ENCODE measurements at places on chromosomes 6 and 20.
A peak's percentile ranks its signal among the peaks of the same experiment; 100 is the strongest.

GRCh38 chr6:3625149-3625979 is 126.1 kb downstream of the PXDC1 start:
- DNase-seq: no peak

DNA sequence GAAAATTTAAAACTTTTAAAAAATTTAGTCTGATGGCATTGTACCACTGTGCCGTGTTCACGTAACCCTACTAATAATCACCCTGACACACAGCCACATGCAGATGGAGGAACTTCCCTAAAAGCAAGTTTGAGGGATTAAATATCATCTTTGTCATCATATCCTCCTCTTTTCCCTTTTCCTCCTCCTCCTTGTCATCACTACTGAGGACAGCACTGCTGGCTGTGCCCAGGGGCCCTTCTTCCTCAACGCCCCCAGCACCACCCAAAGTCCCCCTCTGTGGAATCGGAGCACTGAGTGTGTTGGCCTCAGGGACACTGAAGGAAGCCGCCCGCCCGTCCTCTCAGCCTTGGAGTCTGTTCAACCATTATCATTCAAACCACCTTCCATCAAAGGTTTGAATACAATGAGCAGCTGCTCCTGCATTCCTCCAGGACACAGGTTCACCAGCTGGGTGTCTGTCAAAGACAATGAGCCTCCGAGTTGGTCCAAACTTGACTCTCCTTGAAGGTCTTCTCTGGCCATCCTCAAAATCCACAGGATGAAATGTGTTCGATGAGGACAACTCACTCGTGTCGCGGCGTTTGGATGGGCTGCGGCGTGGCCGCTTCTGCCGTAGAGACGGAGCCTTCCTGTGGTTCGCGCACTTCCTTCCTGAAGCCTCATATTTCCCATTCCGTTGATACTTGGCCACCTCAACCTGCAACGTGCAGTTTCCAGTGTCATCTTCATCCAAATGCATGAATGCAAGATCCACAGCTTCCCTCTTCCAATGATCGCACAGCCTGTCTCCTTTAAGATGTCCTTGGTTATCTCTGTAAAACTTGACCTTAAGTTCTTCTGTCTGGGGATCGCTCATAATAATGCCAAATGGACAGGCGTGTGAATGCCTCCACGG is 23.3 kb downstream of the NQO2 start:
- peak; percentile 24 for DNase-seq

DNA sequence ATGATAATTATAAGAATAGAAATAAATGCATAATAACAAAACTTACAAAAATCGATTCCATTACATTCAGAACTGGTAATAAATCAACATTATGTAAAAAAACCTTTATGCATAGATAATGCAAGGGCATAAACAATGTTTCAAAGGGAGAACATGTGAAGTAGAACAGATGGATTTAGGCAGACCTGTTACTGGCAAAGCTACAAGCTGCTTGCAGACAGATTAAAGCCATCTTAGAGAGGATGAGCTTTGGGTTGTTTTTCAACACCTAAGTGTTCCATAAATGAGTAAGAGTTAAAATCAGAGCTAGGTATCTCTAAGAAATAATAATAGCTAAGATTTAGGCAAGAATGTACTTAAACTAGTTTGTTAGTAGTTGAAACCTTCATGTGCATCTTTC is 37.2 kb downstream of the SNAP25 start:
- DNase-seq: no peak

- no peak for DNase-seq
Measured at GRCh38 chr6:121879149-121879548, 443.7 kb downstream of the GJA1 start.

Data from NK-92 treated with Interleukin-12 subunit alpha and Interleukin-12 subunit beta, amount 100 ng/mL, for 24 hours (cell line).